ENCODE measurements at places on chromosomes 11 and 22.

- no peak for DNase-seq
These were observed 1.2 kb upstream of the TRIM3 start for GRCh38 chr11:6474806-6475500.

GRCh38 chr11:1921574-1922141 is 2.2 kb downstream of the TNNT3 start:
- DNase-seq = no peak

GRCh38 chr11:111570796-111571195 is 30.3 kb downstream of the LAYN start:
- DNase-seq = no peak

DNA sequence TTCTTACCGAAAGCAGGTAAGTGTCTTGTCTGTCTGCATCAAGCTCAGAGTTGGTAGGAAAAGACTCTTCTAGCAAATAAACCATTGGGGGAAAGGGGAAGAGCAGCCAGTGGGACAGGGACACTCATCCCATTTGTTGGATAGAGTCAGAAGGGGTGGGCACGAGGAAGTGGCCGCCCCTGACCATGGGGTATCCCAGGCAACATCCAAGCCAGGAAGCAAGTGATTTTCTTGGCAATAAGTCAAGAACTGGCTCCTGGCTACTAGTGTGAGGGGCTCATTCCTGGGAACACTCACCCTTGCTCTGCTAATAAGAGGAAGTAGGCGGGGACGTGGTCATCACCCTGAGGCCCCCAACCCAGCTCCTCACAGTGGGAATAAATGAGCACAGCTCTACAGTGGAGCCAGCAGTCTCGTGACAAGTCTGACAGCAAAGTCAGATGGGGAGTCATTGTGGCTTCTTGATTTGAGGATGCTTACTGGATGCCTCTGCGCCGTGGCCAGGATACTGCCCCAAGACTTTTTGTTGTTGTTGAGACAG is 6.7 kb downstream of the SLC25A18 start:
- no peak for DNase-seq

DNA sequence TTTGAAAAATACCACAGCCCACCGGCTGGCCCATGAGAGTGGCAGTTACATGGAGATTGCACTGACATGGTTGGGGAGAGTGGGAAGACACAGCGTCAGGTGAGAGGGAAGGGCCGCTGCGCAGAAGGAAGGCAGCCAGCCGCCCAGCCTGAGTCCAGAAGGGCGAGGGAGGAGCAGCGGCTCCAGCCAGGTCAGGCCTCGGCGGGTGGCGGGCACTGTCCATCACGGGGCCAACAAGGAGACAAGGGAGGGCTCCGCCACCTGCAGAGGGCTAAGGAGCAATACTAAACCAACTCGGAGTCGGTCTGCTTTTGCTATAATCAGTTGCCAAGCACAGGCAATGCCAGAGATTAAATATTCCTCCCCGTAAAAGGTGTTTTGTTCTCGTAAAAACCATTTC is 384.5 kb downstream of the TBC1D22A start:
- no peak for DNase-seq

- no peak for DNase-seq
These were observed 33.0 kb downstream of the PPP6R2 start for GRCh38 chr22:50376085-50376651.

- DNase-seq = no peak
These were observed 103.2 kb upstream of the KIRREL3 start for GRCh38 chr11:127103586-127104388.

GRCh38 chr22:28051787-28052356 is 132.8 kb upstream of the PITPNB start:
- DNase-seq = no peak

DNA sequence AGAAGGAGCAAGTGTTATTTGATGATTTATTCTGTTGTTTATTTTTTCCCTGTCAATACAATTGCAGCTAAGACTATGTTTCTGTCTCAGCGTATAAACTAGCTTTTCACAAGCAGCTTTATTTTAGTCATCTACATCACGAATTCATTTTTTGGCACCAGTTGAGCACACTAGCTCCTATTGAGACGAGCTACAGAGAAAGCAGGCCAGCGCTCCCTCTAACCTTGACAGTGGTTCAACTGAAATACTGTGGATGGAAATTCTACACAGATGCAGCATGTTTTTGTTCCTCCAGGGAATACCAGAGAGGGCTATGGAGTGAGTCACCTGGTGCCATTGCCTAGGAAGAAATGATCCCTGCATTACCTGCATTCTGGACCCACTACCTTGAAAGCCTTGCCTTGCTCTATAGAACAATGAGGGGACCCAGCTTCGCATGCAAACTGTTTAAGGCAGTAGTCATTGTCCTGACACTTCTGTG is 108.2 kb upstream of the ARHGAP42 start:
- DNase-seq = no peak

GRCh38 chr22:46389081-46389480 is 53.6 kb downstream of the TRMU start:
- no peak for DNase-seq

DNA sequence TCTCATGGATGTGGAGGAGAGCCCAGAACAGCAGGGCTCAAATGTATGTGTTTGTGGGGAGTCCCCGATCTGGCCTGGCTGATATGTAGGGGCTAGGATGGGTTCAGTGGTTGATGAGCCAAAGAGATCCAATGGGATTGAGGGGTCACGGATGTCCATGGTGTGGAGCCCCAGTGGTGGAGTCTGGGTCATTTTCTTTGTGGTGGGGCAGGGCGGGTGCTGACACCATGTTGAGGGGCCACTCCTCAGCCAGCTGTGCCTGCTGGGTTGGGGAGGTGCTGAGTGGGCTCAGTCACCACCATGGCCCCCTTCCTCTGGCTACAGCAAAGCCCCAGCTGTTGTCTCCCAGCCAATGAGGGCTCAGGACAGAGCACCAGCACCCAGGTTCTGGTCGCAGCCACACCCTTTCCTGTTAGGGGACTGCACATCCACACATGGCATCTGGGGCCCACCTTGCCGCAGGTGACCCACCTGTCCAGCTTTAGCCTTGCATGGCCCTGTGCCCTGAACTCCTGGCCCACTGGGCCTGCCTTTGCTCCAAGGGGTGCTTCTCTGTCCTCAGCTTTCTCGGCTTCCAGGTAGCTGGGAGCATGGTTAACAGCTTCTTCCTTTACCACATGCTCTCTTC is 3.2 kb upstream of the GNAZ start:
- no peak for DNase-seq

- DNase-seq = no peak
These were observed 51.8 kb downstream of the THAP12 start for GRCh38 chr11:76329084-76329648.

DNA sequence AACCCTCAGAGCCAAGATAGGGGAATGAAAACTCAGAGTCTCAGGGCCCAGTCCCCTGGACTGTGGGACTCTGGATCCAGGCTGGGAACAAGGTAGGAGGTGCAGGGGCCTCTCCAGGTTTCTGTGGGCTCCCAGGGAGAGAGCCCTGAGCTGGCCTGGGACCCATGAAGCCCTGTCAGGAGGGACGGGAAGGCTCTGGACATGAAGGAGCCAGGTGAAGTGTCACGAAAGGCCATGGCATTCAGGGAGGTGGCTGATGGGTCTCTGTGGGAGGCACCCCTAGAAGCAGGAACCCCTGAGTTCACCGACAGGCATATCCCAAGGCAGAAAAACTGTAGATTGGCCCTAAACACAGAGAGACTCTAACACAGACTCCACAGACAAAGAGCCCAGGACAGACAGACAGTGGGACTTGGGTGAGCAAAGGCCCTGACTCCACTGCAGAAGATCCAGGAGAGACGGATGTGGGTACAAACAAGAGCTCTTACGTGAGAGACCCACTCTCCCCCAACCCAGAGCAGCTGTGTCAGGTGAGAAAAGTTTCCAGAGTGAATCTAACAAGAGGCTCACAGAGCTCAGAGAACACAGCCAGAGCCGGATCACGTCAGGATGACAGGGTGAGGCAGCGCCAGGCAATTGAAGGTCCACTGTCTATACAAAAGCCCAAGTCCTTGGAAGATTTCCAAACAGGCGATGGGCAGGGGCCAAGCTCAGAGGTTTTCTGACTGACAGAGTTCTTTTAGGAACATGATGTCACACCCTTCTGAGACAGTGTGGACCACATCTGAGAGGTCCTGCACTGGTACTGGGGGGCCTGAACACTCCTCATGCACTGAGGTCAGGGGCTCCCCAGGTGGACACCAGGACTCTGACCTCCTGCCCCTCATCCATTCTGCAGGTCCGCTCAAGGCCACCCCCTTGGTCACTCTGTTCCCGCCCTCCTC is 27.4 kb downstream of the IGLL5 start:
- DNase-seq = no peak

GRCh38 chr11:65793144-65793581 is 6.3 kb downstream of the OVOL1 start:
- no peak for DNase-seq

GRCh38 chr11:38460429-38460828 is 1862.4 kb upstream of the RAG2 start:
- no peak for DNase-seq

DNA sequence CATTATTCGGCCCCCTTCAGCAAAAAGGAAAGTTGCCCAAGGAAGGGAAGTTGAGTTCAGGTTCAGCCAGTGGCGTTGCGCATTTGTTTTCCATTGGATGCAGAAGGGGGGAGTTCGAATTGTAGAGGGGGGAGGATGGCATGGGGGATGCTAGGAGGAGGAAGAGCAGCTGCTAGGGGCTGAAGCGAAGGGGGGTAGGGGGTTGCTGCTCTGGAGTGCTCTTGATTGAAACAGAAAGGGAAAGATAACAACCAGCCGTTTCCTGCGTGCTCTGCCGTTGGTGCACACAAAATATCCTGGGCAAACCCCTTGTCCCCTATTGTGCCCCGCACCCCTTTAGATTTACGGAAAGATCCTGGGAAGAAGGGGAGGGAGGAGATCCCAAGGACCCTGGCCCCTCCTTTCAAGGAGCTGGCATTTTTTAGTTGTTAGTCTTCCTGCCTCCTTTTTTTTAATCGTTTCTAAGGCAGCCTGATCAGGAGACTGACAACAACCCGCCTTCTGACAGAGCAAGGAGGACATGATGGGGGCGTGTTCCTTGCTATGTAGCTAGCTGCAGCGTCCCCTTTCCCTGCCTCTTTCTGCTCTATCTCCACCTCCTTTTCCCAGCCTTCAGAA is 2.1 kb downstream of the KMT2A start:
- DNase-seq = peak; percentile 43

- no peak for DNase-seq
These were observed 33.4 kb downstream of the PGR start for GRCh38 chr11:101096036-101096704.

DNA sequence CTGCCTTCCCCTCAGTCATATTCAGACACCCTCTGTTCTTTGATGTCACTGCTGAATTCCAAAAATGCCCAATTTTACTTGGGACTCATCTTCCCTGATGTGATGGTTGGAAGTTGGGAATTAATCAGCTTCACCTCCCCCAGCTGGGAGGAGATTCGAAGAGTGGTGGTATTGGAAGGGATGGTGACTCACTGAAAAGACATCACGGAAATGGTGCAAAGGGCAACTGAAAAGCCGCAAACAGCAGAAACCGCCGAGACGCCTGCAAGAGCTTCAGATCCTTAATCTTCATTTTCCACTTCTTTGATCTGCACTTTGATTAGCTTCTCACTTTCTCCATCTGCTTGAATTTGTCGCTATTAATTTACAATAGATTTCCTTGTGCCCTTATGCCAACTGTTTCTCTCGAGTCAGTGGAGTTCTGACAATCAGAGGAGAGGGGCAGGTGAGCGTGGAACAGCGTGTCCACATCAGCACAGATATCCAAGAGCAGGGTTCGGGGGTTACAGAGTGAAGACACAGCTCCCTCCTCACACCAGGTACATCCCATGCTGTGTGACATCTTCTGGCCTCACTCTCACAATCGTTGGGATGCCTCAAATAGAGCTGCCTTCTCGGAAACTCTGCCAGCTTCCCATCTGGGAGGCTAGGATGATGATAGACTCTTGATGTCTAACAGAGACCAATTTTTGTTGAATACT is 325.4 kb downstream of the BRD1 start:
- no peak for DNase-seq

GRCh38 chr11:66559866-66560676 is 8.3 kb downstream of the CTSF start:
- DNase-seq = no peak
